Activated naive CD4-positive, alpha-beta T cell treated with anti-CD3 and anti-CD28 coated beads, Interleukin-2, amount 50 U/mL, for 16 hours (primary cell): ENCODE measurements at places on chromosomes 12 and 14.

DNA sequence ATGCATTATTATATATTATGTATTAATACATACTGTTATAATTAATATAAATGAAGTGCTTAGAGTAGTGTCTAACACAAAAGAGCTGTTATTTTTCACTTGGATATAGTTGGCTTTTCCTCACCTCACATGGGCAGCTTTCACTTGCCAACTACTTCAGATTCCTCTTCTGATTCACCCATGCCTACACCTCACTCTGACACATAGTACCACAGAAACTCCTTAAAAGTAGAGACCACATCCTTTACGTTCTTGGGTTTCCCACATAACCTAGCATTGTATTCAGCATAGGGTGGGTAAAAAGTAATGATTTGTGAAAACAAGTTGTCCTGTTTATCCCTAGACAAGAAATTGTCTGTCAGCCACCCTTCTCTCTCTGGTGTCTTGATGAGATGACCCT lies 61.0 kb downstream of the DIO2 start:
- DNase-seq, result no peak

- DNase-seq, result no peak
Measured at GRCh38 chr12:30823764-30824163, 69.0 kb upstream of the CAPRIN2 start.

- no peak for DNase-seq
Measured at GRCh38 chr12:117143008-117143532, 43.9 kb upstream of the TESC start.

DNA sequence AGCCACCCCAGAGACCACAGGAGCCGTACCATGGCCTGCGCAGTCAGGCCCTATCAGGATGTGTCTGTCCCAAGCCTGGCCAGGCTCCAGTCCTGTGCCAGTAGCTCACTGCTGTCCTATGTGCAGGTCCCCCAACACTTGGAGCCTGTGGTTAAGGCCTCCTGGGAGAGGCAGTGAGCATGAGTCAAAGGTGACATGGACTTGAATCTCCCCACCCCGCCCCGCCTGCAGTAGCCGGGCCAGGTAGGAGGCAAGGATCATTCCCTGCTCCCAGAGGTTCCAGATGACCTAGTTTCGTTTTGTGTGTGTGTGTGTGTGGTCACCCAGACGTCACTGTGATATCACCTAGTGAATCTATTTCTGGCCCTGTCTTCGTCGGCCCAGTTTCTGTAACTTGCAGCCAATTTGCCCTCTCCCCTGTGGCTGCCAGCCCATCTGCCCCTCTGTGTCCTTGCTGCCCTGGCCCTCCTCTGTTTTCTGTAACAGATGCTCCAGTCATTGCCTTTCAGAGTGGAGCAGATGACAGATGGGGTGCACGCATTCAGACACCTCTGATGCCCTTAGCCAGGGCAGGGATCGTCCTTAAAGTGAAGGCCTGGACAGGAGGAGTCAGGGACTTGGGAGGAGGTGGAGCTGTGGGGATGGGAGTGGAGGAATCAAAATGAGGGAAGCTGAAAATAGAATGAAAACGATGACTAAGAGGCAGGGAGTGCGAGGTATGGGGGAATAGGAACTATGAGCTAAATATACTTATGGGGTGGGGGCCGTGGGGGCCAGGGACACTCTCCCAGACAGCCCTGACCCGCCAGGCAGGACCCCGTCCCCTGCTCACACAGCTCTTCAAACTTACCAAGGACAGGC lies 37.4 kb downstream of the SLC6A12 start:
- DNase-seq, result no peak

GRCh38 chr14:104678346-104678745 lies 11.1 kb upstream of the INF2 start:
- no peak for DNase-seq

DNA sequence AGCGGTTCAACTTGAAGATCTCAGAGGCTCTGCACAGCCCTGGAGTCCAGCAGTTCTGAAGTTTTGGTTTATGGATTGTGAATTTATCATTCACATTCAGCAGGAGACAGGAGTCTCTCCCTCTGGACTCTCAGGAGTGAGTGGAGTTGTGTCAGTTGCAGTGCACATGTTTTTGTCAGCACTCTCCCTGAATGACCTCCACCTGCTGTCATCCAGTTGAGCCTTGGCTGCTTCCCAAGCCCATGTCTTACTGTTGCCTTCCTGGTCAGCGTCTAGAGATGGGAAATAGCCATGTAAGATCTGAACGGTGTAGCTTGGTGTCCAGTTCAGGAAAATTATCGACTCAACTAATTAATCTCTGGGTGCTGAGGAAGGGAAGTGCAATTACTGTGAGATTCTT lies 133.2 kb downstream of the PRKCH start:
- no peak for DNase-seq

GRCh38 chr12:7102582-7102981 lies 6.4 kb downstream of the C1RL start:
- DNase-seq, result no peak

DNA sequence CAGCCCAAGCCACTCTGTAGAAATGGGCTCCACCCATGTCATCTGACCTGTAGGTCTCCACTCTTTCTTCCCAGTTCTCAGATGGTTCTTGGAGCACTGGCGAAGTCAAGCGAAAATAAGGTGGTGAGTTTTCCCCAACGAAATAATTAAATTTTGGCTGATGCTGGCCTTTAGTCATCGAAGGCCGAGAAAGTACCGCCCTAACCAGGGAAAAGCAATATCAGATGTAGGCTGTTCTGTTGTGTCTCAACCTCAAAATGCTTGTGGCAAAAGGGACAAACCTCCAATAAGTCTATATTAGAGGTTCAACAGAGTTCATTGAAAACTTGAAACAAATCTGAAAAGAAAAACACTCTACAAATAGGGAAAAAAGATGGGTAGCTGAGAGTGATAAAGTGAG lies 48.6 kb upstream of the BCAT1 start:
- DNase-seq, result no peak

- DNase-seq, result no peak
Measured at GRCh38 chr14:94989946-94990345, 167.4 kb downstream of the DICER1 start.

GRCh38 chr12:13425766-13426165 lies 229.2 kb downstream of the EMP1 start:
- DNase-seq, result no peak

GRCh38 chr14:53399057-53399456 lies 245.9 kb upstream of the DDHD1 start:
- DNase-seq, result no peak

DNA sequence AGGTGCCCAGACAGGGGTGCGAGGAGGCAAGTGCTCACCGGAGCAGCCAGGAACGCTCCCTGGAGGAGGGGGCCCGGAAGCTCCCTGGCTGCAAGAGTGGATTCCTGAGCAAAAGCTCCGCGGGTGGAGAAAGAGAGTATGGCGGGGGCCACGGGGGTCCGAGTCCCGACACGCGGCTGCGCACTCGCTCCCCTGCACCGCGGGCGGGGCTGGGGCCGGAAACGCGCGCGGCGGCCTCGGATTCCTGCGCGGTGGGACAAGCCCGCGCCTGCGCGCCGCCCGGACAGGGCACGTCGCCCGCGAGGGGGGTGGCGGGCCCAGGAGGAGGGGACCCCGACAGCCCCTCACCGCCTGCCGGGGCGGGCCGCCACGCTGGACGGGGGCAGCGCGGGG lies 27.8 kb upstream of the GPR132 start:
- DNase-seq, result peak; percentile 73

- no peak for DNase-seq
Measured at GRCh38 chr12:64756376-64756775, 2.8 kb downstream of the GNS start.

GRCh38 chr12:88996200-88996788 lies 356.0 kb downstream of the DUSP6 start:
- no peak for DNase-seq

GRCh38 chr12:70040141-70040540 lies 203.1 kb upstream of the CNOT2 start:
- DNase-seq, result no peak

DNA sequence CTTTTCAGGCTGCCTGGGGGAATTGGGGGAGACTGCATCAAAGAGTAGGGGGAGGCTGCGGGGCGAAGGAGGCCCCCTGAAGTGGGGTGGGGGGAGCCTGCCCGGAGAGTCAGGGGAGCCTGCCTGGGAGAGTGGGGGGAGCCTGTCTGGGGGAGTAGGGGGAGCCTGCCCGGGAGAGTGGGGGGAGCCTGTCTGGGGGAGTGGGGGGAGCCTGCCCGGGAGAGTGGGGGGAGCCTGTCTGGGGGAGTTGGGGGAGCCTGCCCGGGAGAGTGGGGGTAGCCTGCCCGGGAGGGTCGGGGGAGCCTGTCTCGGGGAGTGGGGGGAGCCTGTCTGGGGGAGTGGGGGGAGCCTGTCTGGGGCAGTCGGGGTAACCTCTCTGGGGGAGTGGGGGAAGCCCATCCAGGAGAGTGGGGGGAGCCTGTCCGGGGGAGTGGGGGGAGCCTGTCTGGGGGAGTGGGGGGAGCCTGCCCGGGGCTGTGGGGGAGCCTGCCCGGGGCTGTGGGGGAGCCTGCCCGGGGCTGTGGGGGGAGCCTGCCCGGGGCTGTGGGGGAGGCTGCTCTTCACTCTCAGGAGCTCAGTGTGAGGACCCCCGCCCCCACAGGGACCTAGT lies 6.5 kb upstream of the DEGS2 start:
- no peak for DNase-seq

DNA sequence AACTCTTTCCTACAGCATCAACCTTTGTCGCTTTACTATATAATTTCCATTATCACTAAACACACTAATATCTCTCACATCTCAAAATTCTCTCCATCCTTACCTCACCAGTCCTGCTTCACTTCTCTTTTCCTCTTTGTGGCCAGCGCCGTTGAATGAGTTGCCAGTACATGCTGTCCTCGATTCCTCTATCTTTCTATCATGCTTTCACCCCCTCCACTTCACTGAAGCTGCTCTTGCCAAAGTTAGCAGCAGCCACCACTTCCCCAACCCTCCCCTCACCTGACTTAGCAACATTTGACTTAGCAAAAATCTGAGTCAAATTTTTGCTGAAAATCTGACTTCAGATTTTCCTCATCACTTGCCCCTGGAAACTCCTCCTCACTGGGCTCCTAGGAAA lies 210.4 kb downstream of the ANO6 start:
- DNase-seq, result no peak

GRCh38 chr12:101698800-101699347 lies 1.4 kb downstream of the CHPT1 start:
- no peak for DNase-seq

DNA sequence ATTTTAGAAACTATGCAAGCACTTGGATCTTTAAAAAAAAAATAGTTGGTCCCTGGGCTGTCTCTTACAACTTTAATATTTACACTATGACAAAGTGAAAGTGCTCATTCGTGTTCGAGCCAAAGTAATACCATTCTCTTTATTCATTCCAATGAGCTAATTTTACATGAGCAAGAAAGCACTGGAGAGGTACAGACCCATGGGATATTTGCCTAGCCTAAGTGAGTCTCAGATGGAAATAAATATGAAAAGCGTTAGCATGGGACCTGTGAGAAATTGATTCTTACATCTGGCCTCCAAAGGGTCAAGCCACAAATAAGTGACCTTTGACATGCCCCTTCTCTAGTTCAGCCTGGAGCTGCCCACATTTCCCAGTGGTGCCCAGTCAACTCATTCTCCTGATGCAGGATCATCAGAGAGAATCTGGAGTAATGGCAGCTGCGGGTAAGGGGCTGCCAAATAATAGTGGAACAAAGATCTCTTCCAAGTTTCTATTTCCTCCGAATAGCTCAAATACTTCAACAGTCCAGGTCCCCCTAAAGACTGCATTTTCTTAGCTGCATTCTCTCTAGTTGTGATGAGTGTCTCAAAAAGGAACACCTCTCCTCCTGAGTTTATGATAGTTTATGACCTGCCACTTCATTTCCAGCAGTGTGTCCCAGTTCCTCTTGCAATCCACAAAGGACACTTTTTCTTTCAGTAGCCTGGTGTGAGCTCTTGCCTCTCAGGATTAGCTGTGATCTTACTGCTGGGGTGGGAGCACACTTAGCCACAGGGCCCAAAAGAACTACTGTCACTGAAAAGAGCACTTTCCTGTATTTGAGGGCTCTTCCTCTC lies 208.2 kb downstream of the DAD1 start:
- DNase-seq, result no peak

- no peak for DNase-seq
Measured at GRCh38 chr12:45336331-45336730, 120.4 kb downstream of the ANO6 start.

DNA sequence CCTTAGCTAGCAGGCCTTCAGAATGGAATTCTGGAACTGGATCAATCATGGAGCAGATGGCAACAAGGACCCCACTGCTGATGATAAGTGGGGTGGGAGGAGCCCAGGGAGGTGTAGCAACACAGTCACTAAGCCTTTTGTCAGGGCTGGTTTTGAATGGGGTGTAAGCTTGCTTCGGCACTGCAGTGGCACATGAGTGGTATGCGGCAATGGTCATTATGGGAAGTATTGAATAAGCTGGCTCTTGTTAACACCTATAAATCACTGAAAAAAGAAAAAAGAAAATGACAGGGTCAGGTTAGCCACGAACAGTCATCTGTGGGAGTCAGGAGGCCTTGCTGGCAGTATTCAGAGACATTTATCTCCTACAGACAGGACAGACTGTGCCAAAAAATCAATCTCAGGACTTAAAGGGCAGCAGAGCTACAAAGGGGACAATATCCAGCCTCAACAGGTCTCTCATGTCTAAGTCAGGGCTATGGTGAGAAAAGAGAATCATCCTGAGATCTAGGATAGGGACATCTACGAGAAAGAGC lies 19.1 kb downstream of the CDKL1 start:
- DNase-seq, result no peak

DNA sequence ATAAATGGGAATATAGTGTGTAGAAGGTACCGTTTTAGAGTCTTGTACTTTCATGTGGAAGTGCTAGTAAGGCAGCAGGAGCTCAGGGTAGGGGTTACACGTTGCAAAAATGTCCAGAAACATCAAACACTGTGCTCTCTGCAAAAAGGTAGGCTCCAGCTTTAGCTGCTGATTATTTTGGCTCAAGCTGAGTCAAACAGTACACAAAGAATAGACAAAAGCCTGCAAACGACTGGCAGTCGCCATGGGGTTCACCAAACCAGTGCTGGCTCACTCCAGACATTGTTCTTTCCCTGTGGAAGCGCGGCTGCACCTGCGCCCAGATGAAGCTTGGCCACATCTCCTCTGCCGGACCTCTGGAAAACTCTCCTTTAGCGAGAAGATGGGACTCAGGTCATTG lies 45.3 kb upstream of the NAA30 start:
- DNase-seq, result no peak

- no peak for DNase-seq
Measured at GRCh38 chr12:106254724-106255123, 6.9 kb upstream of the CKAP4 start.

DNA sequence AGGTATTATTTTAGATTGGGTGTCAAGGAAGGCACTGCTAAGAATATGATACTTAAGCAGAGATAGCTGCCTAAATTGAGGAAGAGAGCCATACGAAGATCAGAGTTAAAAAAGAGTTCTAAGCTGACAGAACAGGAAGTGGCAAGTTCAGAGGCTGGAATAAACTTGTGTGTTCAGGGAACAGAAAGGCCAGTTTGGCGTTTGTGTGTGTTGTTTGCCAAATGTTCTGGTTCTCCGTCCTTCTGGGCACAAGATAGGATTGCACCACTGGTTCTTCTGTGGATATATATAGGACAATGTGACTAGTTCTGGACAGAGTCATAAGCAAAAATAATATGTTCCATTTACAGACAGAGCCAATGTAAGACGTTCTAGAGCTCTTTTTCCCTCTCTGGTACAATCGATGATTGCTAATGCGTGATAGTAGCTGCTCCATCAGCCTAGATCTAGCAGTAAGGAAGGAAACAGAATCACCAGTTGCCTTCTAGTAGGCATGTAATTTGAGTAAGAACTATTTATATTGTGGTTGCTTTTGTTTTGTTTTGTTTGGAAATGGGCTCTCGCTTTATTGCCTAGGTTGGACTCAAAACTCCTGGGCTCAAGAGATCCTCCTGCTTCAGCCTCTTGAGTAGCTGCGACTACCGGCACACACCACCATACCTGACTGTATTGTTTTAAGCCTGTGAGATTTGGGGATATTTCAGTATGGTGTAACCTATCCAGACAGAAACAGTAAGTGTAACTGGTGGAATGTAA lies 7.4 kb downstream of the BBS10 start:
- DNase-seq, result no peak
